ENCODE measurements at places on chromosomes 16 and 17. TPM values are rescaled to one million over a fixed set of nuclear protein-coding genes. Genes with fewer than 3 reads are reported as not detected.

ZNF267 gene
- total RNA-seq = 12.4 TPM

- DNase-seq = peak; percentile 89
These were observed 14.6 kb upstream of the CSNK1D start for GRCh38 chr17:82287868-82288801.

DNA sequence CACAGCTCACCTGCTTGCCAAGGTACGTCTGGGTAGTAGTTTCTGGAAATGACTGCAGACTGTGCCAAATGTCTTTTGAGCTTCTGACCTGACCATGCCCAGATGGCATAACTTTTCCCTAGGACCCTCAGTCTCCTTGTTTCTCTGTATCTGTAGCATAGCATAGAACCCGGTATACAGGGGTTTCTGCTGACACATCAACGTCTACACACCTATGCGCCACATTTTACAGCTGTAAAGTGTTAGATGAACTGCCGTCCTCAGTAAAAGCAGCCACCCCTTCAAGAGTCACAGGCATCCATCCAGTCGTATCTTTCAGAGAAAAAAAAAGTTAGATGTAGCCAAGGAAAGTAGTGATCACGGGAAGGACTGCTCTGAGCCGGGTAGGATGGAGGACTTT lies 17.4 kb downstream of the KCTD2 start:
- DNase-seq = no peak

HOXB1 gene
- not detected for total RNA-seq

GRCh38 chr17:83077939-83078338 lies 1.5 kb upstream of the METRNL start:
- DNase-seq = no peak

GRCh38 chr16:62018301-62019060 lies 17.8 kb downstream of the CDH8 start:
- DNase-seq = no peak

DNA sequence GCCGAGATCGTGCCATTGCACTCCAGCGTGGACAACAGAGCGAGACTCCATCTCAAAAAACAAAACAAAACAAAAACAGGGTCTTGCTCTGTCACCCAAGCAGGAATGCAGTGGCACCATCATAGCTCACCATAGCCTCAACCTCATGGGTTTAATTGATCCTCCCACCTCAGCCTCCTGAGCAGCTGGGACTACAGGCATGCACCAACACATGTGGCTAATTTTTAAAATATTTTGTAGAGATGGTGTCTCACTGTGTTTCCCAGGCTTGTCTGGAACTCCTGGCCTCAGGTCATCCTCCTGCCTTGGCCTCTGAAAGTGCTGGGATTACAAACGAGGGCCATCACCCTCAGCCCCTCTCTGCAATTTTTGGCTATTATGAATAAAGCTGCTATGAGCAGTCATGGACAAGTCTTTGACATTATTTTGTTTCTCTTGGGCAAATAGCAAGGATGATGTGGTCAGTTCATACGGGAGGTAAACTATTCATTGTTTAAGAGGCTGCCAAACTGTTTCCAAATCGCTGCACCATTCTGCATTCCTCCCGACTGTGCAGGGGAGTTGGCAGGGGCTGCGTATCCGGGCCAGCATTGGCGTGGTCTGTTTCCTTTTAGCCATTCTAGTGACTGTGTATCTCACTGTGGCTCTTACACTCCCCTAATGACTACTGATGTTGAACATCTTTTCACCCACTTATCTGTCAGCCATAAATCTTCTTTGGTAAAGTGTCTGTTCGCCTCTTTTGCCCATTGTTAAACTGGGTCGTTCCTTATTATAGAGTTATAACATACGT lies 21.1 kb downstream of the EIF4A3 start:
- no peak for DNase-seq

GRCh38 chr17:72119873-72120641 lies 763 bp upstream of the SOX9 start:
- peak; percentile 53 for DNase-seq

- DNase-seq = no peak
These were observed 30.2 kb downstream of the CACNG5 start for GRCh38 chr17:66865151-66865550.

DNA sequence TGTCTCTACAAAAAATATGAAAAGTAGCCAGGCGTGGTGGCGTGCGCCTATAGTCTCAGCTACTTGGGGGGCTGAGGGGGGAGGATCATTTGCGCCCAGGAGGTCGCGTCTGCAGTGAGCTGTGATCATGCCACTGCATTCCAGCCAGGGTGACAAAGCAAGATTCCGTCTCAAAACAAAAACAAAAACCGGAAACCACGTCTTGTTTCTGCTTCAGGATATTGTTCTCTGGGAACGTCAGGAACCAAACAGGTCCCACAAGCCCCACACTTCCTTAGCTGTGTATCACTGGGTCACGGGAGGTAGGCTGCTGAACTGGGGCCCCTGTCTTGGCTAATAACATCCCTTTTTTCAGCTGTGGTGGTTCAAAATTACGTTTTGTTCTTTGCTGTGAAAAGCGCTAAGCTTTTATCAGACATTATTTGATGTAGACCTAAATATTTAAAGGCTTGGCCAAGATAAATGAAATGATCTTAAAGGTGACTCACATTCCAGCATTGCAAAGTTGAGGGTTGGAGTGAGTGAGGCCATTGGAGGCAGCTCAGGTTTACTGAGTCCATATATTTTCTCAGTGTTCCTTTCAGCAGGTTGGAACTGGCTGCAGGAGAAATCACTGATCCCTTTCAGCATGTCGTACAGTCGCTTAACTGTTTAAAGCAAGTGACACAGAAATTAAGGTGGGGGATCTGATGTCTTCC lies 16.4 kb upstream of the SEC14L1 start:
- peak; percentile 87 for DNase-seq

- DNase-seq = no peak
These were observed 72.8 kb upstream of the MED9 start for GRCh38 chr17:17403899-17404576.

DNA sequence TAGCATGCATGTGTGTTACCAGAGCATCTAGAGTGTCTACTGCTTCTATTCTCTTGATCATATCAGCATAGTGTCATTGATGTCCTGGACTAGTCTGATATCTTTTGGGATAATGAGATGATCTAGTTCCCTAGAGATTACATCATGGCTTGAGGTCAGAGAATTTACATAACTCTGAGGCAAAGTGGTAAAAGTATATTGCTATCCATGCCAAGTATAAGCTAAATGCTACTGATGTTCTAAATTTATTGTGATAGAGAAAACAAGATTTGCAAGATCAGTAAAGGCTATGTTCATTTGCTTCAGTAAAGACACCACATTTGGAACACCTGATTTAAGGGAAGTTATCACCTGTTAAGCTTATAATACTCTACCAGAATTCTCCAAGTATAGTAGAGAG lies 280.7 kb upstream of the PSMD7 start:
- no peak for DNase-seq

DNA sequence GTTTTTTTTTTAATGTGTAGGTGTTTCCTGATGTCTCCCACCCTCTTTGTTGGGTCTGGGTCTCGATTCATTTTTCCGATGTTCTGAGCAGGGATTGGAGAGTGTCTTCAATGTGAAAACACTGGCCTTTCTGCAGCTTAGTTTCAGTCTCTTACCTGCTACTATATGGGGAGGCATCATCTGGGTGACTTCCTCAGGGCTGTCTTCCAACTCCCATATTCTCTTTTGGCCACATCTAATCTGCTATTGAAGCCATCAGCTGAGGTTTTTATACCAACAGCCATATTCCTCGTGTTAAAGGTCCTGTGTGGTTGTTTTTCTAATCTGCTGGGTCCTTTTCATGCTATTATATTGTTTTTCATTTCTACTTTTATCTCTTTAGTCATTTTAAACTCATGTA lies 13.2 kb upstream of the SSTR5 start:
- no peak for DNase-seq

DNA sequence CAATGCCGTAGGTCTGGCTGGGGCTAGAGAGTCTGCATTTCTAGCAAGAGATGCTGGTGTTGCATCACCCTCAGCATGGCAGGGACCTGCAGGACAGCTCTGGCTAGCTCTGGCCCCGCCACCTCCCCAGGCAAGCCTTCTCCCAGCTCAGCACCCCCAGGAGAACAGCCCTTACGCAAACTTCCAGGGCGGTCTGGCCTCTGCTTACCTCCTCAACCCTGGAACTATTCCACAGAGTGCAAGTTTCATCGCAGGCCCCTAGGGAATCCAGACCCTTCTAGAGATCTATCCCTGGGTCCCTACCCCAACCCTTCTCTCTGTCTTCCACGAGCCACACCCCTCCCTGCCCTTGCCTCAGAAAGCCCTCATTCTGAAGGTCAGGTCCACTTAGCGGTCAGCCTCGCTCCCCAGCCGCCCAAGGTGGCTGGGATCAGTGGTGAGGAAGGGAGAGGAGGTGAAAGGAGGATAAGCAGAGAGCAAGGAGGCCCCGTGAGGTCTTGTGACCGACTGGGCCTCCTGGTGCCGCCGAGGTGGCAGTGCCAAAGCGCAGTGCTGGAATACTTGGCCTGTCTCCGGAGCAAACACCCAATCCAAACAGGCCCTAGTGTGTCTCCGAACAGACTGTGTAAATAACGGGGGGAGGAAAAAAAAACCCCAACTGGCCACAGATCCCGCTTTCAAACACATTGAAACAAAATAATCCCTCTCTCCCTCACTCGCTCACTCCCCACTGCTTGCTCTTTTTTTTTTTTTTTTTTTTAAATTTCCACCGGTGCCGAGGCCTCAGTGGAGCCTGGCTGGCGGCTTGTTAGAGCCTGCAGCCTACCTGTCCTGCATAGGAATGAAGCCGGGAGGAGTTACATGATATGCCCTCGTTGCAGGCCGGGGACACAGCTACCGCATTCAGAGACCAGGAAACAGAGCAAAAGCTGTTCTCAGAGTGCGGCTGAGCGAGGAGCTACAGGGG lies 380.9 kb downstream of the SOX9 start:
- no peak for DNase-seq

DNA sequence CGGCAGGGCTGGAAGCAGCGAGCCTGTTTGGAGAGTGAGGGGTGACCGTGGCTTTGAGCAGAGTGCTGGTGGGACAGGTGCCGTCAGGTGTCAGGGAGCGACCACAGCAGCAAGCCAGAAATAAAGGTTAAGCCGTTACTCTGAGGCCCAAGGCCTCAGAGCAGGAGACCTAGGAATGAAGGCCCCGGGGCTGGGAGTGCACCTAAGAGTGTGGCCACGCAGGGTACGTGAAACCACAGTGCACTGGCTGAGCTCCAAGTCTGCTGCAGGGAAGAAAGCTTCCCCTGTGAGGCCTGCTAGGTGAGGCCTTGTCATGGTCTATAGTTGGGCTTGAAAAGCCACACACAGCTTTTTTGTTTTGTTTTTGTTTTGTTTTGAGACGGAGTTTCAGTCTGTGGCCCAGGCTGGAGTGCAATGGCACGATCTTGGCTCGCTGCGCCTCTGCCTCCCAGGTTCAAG lies 8.7 kb downstream of the CLUAP1 start:
- DNase-seq = peak; percentile 96

CTRB1 gene
- total RNA-seq = not detected

GRCh38 chr17:7328840-7329373 lies at the start of gene NEURL4:
Gene NEURL4, minus strand, starts transcription at chr17:7329335. Its CDS starts 23 bp downstream, at chr17:7329312.
- no peak for DNase-seq

Measured in PC-9 (cell line).